ENCODE measurements at places on chromosomes 4 and X.
A peak's percentile ranks its signal among the peaks of the same experiment; 100 is the strongest.

DNA sequence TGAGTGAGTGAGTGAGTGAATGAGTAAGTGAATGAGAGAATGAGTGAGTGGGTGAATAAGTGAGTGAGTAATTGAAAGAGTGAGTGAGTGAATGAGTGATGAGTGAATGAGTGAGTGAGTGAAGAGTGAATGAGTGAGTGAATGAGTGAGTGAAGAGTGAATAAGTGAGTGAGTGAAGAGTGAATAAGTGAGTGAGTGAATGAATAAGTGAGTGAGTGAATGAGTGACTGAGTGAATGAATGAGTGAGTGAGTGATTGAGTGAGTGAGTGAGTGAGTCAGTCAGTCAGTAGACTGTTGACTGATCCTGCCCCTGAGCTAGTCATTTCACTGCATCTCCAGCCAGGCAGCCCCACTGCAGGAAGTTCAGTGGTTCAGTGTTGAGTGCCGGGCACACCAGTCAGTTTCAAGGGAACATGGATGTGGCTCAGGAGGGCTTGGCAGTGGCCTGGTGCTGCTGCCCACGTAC lies 228.4 kb upstream of the PSAPL1 start:
- DNase-seq = no peak

DNA sequence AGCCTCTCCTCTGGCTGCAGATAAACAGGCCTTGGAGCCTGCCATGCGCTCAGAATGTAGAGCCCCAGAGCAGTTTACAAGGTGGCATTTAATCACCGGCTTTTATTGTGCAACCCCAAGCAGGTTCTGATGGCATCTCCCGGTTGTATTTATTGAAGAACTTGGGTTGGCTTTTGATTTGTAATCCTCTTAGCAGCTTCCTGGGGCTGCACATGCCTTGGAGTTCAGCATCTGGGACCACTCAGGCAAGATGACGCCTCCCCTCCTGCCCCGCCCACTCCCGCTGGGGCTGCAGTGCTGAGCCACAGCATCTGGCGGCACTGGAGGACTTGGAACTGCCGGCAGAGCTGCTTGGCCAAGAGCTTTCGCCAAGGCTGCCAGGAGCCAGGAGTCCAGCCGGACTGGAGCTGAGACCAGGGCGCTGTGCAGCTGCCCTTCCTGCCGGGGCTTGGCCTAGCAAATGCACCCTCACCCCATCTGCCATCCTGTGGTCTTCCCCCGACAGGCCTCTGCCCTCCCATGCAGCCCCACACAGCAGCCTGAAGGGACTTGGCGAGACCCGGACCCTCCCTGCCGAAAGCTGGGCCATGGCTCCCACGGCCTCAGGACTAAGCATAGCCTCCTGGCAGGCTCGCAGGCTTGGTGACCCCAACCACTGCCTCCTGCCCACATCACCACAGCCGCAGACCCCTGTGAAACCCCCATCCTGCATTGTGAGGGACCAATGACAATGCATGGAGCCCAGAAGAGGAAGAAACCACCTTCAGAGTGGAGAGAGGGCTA lies 5.4 kb downstream of the HTRA3 start:
- no peak for DNase-seq

- DNase-seq = no peak
These were observed 6.2 kb downstream of the TMEM131L start for GRCh38 chr4:153472122-153473037.

GRCh38 chr4:75321484-75321883 lies 192.7 kb downstream of the RCHY1 start:
- no peak for DNase-seq

- DNase-seq = no peak
These were observed 44.9 kb upstream of the ADAMTS3 start for GRCh38 chr4:72613959-72614358.

DNA sequence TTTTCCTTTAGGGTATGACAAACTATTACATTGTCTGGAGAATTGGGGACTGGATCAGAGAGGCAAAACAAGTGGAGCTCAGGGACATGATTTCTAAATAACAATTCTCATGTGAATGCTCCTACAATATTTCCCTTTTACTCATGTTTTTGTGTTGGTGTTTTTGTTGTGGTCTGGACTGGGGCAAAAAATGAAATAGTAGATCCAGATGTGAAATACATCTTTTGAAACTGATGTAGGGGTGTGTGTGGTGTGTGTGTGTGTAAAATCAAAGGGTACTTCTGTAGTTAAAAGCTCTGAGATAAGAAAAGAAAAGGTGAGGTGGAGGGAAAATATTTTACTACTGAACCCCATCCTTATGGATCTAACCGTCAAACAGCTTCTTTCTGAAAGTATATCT lies 188.4 kb upstream of the RPL34 start:
- DNase-seq = no peak

DNA sequence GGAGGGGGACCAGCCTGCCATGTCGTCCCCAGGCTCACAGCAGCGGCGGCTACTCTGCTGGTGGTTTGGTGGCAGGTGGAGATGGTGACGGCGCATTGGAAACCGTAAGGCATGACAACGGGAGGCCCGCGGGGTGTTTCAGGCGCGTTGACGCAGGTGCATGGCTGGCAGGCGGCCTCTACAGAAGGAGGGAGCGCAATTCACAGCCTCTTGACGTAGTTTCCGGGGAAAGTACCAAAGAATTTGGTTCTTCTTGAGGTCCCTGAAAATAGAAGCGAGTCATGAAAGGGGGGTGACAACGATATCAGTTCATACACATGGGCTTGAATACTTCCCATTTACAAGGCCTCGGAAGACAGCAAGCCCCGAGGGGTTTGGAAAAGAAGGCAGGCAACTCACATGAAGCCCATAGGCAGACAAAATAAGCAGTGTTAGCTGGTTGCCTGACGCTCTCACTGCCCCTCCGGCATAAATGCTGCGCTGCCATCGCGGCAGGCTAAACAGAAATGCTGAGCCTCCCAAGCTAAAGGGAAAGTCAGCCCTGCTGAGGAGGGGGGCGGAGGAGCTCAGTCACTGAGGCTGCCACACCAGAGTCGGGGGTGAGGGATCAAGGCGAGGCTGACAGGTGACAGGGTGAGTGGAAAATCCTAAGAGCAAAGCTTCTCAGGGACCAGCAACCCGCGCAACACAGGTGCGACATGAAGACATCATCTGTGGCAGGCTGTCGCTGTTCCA lies 52.3 kb upstream of the PDLIM3 start:
- no peak for DNase-seq

DNA sequence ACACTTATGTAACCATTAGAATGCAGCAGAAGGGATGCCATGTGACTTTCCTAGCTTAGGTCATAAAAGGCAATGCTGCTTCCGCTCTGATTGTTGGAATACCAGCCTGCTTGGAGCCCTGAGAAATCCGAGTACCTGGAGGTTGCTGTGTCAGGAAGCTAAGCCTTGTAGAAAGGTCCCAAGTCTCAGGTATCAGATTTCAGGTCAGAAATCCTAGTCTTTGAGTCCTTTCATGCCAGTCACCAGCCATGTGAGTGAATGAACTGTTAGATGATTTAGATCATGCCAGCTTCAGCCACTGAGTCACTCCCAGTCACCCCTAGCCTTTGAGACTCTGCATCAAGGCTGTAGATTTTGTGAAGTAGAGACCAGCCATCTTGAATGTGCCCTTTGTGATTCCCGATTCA lies 23.5 kb downstream of the RAP1GDS1 start:
- DNase-seq = no peak

GRCh38 chr4:101339332-101339731 lies 8.0 kb downstream of the PPP3CA start:
- DNase-seq = no peak

DNA sequence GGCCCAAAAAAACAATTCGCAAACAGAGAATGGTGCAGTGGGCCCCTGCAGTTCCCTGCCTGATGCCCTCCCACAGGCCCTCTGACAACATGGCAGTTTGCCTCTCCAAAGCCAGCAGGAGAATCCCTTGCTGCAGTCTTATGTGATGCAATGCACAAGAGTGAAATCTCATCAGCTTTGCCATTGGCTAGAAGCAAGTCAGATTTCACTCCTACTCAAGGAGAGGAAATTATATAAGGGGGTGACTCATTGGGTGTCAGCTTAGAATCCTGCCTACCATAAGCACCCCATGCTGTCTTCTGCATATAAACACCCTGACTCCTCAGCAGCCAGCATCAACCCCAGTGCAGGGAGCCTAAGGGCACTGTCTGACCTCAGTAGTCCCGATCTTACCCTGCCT lies 157.3 kb upstream of the LDB2 start:
- no peak for DNase-seq

- DNase-seq = peak; percentile 95
These were observed 44.3 kb upstream of the DCLK2 start for GRCh38 chr4:150033901-150034300.

DNA sequence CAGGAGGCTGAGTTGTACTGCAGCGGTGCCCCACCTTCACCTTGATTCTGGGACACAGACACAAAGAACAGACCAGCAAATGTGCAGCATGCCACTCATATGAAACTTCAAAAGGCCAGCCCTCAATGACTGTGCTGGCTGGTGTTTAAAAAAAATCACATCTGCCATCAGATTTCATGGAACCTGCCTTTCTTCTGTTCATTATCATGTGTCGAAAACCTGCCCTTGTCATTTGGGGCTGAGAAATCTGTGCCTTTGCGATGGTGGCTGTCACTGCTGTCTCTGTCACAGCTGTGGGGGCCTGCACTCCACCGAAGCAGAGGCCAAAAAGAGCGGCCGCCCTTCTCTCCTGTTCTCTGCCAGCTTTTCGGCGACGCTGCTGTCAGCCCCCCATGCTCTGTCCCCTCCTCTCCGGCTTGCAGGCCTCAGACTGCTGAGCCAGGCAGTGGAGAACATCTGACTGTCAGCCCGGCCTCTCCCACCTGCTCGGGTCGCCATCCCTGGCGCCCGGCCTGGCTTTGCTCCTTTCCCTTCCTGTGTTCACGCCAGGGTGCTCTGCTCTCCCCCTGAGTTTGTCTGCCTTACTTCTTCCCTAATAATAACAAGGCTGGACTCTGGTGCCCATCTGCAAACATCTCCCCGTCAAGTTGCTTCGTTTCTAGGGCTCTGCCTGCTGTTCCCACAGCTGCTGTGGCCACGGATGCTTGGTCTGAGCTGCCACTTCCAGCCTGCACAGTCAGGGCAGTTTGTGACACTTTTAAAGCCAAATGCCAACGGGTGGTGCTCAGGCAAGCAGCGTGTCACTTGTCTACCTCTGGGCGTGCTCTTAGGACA lies 355.2 kb downstream of the UNC5C start:
- no peak for DNase-seq

- no peak for DNase-seq
These were observed 13.2 kb upstream of the XIAP start for GRCh38 chrX:123846577-123847038.

- no peak for DNase-seq
These were observed 16.7 kb upstream of the MCF2 start for GRCh38 chrX:139724626-139725025.

- DNase-seq = no peak
These were observed 22.6 kb downstream of the PLS3 start for GRCh38 chrX:115583496-115584004.

DNA sequence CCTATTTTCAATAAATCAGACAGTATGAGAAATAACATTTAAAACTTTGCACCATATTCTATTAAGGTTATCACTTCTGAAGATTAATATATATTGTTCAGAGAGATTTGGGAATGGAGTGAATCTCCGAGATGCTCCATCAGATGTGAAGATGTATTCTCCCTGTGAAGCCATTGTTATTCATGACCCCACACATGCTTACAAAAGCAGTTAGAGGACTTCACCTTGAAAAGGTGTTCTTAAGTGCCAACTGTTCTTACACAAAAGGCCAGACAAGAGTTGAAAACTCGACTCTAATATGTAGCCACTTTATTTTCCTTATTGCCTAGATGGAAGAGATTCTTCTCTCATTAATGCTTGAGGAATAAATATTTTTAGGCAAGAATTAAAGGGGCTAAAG lies 54.3 kb upstream of the NEIL3 start:
- DNase-seq = no peak

- DNase-seq = no peak
These were observed 19.6 kb downstream of the PRDM5 start for GRCh38 chr4:120902925-120903324.

- DNase-seq = no peak
These were observed 63.4 kb downstream of the NFKB1 start for GRCh38 chr4:102564399-102565059.

DNA sequence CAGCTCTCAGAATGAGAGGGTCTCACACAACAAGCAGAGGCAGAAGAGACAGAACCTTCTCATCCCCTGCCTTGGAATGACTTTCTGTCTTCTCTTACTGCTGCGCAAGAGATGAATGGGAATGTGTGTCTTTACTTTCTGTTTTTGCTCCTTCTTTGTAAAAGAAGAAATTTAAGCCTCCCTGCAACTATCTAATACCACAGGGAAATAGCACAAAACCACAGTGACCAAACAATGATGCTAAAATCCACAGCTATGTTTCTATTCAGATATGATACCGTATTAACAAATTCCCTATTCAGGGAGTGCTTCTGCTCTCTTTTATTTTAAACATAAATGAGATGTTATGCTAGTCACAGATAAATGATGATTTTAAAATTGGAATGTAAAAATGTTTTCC lies 173.8 kb upstream of the RAI2 start:
- DNase-seq = no peak

DNA sequence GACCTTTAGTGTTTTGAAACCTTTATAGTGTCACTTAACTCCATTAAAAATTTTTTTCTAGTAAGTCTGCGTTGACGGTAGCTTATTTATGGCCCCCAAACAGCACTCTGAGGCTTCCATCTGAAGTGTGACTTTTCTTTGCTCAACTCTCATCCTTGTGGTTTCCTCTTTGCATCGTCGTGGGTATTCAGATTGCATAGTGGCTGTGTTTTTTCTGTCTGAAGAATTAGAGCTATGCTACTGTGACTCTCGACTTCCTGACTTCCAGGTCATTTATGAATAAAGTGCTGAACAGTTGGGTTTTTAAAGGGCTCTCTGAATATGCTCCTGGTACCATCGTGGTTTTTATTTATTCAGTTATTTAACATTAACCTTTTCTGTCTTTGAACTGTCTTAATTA lies 44.9 kb downstream of the JADE1 start:
- no peak for DNase-seq

DNA sequence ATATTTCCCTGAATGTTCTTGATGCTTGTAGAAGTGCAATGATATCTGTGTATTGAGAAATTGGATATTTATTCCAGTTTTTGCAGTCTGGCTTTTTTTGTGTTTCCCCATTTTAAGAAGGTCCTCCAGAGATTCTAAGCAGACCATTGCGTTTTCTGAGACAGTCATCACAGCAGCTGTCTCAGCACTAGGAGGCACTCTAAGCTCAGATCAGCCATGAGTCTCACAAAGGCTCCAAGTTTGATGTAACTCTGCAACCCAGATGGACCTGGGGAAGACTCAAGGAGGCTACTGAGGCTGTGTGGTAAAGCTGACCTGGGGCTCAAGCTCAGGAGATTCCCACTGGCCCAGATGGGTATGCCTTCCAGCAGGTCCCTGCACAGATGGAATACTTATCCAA lies 89.3 kb upstream of the CYLC1 start:
- DNase-seq = no peak

GRCh38 chr4:41514169-41514568 lies 23.8 kb upstream of the LIMCH1 start:
- DNase-seq = no peak

DNA sequence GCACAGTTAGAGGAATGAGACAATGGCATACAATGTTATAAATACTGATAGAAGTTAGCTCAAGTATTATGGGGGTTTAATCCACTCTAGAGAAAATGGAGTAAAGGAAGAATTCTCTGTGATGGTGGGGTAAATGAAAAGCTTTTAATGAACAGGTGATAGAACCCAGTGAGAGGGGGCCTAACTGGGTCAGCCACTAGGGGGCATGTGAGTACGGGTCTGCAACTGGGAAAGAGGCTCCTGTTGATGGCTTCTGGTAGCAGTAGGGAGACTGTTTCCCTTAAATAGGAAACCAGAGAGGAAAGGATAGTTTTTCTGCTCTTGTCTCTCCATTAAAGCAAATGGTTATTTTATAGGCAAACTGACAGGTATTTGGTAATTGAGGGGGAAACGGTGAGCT lies 132.8 kb upstream of the GPR101 start:
- DNase-seq = no peak

Data from NCI-H526 treated with DMSO at 0.1 percent for 48 hours (cell line).